ENCODE measurements at places on chromosomes 6 and 20. TPM values are rescaled to one million over a fixed set of nuclear protein-coding genes. Genes with fewer than 3 reads are reported as not detected.

Gene CTCFL
- not detected for total RNA-seq

Gene MPIG6B
- total RNA-seq = not detected

Gene OPRL1
- 0.55 TPM for total RNA-seq

Gene MAS1L
- total RNA-seq = not detected

Gene CDH4
- total RNA-seq = not detected

Gene XKR7
- total RNA-seq = 0.58 TPM

Gene PSMG4
- total RNA-seq = 92.7 TPM

Gene DEFB128
- total RNA-seq = not detected

Gene SLC2A4RG
- 25.9 TPM for total RNA-seq

Gene RSPO3
- 8.4 TPM for total RNA-seq

Gene ZSCAN23
- total RNA-seq = 0.58 TPM

DNA sequence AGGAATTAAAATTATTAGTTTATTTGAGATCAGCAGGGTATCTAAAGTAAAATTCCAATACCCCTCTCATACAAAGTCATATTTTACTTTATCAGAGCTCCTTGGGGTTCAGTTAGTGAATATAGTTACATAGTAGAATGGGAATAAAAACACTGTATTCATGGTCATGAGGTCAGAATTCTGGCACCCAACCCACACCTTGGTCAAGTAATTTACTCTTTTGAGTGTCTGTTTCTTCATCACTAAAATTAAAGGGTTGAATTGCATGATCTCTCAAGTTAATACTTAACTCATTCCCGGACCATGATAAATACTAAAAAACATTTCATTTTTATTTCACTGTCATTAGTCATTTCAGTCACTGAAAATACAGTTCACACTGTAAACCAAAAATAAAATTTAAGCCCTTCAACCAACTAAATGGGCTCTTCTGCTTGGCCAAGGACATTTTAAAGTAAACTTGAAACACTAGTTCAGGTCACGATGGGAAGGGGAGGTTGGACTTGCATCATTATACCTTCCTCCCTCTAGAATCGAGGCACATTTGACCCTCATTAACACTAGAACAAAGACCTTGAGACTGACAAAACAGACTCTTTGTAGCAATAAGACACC is 21.1 kb upstream of the HLA-DRB1 start:
- no peak for DNase-seq

DNA sequence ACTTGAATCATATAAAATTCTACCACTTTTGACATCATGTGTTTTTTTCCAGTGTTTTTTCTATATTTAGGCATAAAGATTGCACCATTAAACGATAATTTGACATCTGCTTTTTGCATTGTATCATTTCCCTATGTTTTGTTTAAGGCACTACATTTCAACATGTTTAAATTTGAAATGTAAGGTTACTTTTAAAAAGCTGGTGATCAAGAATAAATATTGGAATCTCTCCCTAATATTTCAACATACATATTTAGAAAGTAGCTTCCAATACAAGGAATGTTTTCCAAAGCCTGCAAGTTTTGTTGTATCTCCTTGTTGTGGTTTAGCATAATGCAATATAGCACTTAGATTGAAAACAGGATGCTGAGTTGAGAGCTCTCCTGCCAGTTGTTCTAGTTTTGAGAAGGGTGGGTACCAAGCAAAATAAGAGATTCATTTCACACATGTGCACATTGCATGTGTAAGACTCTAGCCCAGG is 76.5 kb downstream of the SYNJ2 start:
- no peak for DNase-seq

DNA sequence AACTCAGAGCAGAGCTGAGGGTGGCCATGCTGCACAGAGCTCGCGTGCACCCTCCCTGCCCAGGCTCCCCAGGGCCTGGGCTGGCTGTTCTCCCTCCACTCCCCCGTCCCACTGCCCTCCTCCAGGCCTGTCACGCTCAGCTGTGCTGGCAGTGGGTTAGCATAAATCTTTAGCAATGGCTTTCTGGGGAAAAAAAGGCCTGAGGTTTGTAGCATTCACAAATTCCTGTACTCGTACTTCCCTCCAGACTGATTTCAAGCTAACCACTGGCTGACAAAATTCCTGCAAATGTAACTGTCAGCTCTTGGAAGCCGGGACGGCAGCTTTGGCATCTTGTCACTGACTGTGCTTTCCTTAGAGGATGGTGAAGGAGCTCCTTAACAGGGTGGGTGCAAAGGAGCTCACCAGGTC is 22.3 kb upstream of the SMOC2 start:
- peak; percentile 34 for DNase-seq

GRCh38 chr20:59771506-59772372 is 161.7 kb downstream of the SYCP2 start:
- DNase-seq = no peak

- no peak for DNase-seq
Measured at GRCh38 chr6:72746276-72746675, 124.4 kb downstream of the KCNQ5 start.

GRCh38 chr6:32604434-32604877 is 14.8 kb upstream of the HLA-DRB1 start:
- no peak for DNase-seq

DNA sequence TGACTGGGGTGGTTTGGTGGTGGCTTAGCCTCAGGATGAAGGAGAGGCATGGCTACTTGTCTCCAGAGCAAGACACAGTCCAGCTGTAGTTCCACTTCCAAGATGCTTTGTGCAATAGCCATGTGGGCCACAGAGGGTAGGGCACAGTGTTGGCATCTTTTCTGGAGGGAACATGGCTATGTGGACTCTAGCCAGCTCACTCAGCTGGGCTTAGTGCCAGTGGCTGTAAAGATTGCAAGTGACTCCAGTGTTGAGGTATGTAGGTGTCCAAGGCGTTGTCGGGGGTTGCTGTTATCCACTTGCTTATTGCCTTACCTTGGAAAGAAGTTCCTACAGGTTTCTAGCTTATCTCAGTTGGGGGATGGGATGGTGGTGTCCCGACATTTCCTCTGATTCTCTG is 233.4 kb downstream of the CD109 start:
- DNase-seq = no peak

DNA sequence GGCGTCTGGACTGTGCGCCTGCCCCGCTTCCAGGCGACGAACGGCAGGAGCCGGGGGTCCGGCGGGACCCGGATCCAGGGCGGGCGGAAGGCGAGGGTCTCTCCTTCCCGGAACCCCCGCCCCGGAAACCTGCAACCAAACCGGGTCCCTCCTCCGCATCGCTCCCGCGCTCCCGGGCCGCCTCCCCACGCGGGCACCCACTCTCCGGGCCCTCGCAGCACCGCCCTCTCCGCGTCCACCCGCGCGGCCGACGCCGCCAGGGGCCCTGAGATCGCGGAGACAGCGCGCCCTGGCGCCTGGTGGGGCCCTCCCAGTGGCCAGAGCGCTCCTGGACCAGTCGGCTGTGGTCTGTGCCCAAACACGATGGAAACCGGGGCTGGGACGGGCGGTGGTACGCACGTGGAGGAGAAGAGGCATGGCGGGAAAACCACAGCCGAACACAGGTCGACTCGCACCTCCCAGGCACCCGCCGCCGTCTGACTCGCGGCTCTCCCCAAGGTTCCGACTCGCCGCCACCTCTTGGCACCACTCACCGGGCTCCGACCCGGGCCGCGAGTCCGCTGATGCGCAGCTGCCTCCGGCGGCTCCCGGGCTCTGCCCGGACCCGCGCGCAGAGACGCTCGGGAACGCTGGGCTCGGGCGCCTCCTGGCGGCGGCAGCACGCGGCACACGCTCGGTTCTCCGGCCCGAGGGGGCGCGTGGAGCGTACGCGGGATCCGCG is 7.9 kb downstream of the NKX2-2 start:
- peak; percentile 81 for DNase-seq

DNA sequence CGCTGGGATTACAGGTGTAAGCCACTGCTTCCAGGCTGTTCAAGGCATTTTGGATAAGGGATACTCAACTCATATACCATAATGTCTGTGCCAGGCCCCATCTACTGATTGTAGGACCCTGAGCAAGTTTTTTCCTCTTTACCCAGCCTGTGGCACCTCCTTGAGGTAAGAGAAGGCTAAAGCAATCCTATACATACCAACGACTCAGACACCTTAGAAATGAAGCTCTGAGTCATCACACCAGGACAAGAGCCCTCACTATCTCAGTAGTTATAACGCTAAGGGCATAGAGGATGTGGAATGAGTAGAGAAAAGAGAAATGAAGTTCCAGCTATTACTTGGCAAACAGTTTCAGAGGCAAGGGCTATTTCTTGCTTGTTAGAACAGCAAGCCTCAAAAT is 16.9 kb downstream of the NDRG3 start:
- no peak for DNase-seq

DNA sequence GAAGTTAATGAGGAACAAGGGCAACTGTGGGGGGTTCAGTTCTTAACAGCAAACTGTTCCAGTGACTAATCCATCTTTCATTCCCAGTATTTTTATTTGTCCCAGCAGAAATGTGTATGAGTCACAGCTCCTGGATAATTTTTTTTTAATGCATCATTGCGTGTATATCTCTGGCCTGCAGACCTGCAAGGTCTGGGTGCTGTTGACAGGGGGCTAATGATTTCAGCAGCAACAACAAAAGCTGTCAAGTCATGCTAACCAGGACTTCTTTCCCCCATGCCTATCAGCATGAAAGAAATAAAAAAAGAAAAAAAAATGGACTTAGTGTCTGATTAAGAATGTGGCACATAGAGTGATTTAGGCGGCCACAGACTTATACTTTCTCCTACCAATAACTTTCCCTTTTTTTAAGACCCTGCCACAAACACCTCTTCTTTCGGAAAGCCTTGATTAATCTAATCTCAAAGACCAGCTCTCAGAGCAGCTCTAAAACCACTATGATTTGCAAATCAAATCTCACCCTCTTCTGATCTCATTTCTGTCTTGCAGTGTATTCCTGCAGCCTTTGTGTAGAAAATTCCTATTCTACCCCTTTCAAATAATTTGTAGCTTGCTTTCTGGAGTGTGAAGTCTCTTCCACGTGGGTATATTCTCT is 14.2 kb upstream of the PREX1 start:
- no peak for DNase-seq

DNA sequence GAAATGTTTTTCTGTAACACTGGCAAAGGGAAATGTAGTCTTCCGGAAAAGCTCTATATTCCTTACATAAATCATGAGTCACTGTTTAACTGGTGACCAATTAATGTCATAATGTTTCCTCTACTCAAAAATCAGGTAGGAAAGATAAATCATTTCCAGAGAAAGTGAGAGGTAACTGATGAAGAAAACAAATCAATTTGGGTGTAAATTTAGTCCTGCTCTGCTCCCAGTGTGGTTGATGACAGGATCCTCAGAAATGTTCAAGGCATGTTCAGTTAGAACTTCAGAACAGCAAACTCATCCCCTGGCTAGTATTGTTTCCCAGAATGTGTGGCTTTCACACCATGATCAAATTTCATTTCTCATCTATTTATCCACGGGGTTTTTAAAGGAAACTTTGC is 38.8 kb upstream of the SPACA1 start:
- no peak for DNase-seq

- peak; percentile 9 for DNase-seq
Measured at GRCh38 chr20:44028003-44028730, 113.5 kb downstream of the TOX2 start.

DNA sequence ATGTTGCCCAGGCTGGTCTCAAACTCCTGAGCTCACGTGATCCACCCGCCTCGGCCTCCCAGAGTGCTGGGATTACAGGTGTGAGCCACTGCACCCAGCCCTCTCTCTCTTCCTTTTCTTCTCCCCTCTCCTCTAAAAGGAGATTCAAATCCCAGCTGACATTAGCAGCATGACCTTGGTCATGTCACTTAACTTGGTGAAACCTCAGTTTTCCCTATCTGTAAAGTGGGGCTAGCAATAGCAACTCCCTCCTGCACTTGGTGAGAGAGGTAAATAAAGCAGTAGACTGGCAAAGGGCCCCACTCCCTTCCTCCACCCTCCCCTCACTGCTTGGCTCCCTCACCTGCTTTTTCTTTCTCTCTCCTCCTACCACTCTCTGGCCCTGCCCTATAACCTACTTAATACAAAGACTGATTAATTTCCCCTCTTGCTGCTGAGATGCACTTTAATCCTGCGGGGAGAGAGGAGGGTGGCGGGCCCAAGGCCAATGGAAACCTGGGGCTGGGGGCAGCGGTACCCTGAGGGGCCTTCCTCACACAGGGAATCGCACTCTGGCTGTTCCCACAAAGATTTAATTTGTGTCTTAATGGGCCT is 54.2 kb upstream of the ZFAND3 start:
- DNase-seq = peak; percentile 65

DNA sequence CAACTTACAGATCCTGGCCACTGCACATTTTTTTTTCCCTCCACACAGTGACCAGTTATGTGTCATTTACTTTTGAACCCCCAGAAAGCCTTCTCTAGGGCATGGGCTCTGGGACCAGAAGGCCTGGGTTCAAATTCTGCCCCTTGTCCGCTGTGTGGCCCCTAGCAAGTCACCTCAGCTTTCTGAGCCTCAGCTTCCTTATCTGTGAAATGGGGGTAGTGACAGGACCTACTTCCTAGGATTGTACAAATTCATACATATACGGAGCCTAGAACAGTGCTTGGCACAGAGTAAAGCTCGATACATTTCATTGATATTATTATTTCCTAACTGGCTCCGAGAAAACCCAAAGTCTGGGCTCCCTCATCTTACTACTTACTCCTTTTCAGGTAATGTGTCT is 1.6 kb downstream of the BPI start:
- DNase-seq = no peak

DNA sequence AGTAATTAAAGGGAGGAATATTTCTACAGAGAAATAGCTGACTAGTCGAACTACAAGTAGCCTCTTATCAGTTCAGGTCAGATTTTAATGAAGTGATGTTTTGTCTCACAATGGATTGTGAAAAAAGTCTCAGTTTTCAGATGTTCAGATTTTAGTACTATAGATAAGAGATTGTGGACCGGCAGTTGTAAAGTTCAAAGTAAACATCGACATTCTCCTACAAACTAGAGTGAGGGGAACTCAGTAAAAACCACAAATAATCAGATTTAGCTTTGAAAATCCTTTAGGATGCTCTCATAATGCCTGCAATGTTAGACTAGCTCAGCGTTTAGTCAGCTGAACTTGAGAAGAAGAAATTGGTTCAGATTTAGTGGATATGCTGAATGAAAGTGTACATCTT is 39.9 kb downstream of the RCAN2 start:
- DNase-seq = no peak

DNA sequence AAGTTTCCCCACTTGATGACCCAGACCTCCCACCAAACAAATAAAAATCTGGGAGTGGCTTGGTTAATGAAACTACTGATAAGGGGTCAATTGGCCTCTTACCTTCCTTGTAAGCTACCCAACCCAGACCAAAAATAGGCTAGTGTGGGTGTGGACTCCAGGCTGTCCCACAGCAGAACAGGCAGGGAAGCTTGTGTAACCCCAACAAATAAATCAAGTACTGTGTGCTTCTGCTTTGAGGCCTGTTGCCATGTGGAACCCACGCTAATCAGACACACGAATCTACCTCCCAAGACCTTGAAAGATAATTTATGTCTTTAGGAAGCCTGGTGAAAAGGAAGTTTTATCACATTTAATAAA is 33.7 kb upstream of the PAQR8 start:
- DNase-seq = peak; percentile 53

DNA sequence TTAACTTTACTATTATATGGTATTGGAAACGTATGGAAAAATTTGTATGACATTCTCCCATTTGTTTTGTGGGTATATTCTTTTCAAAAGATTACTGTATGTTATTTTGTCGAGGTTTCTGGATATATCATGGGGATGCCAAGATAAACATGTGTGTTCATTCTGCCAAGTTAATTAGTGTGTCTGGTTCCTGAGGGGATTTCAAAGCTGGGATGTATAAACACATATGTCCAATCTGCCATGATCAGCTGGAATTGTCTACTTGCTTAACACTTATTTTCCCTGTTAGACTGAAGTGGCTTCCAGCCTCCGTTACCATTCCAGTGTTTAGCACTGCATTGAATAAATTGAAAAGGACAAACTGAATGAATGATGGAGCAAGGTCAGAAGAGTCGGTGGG is 86.2 kb downstream of the DNAH8 start:
- DNase-seq = peak; percentile 11

Data from stomach (tissue), 19 donors.